ENCODE measurements at places on chromosomes 3 and 15.

DNA sequence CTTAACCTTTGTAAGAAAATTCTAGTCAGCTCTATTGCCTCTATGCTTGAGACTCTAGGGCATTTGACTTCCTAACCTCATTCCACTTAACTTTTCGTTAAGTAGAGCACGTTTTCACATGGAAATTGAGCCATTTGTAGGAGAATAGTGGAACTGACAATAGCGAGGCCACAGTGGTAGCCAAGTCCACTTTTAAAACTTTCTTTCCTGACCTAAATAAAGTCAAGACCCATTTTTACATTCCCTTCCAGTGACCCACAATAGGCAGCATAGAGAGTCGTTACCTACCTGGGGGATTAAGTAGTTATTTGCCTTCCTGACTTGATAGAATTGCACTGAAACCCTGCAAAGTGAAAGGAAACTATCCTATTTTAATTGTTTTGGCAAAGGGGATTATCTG is 386.0 kb upstream of the NECTIN3 start:
- no peak for ATAC-seq

DNA sequence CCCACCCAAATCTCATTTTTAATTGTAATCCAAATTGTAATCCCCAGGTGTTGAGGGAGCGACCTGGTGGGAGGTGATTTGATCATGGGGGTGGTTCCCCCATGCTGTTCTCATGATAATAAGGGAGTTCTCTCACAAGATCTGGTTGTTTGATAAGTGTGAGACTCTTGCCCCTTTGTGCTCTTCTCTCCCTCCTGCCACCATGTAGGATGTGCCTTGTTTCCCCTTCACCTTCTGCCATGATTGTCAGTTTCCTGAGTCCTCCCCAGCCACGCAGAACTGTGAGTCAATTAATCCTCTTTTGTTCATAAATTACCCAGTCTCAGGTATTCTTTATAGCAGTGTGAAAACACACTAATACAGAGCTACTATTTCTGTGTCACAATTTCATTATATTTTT is 88.7 kb downstream of the NCEH1 start:
- ATAC-seq, result no peak

- no peak for ATAC-seq
Measured at GRCh38 chr3:9762871-9763270, 6.9 kb downstream of the CAMK1 start.

- peak; percentile 77 for ATAC-seq
Measured at GRCh38 chr15:82045892-82046665, at the start of gene MEX3B. Gene MEX3B, minus strand, starts transcription at chr15:82046018. Its CDS starts 313 bp downstream, at chr15:82045705.

- ATAC-seq, result no peak
Measured at GRCh38 chr15:100769043-100769974, 110.3 kb upstream of the ALDH1A3 start.

DNA sequence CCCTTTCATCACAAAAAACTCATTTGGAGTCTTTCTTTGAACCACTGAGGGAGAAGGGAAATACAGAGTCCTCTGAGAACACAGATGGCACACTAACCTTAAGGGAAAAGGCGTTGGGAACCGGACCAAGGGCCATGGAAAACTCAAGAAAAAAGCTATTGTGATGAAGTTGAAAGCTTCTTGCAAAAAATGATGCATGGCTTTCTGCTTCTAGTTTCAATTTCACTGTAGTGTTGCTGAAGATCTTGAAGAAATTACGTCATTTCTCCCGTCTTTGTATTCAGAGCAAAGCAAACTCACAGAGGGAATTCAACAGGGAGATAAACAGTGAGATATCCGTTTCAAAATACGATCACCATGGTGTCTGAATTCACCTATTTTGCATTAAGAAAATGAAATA is 642.3 kb upstream of the ADAMTS9 start:
- no peak for ATAC-seq

DNA sequence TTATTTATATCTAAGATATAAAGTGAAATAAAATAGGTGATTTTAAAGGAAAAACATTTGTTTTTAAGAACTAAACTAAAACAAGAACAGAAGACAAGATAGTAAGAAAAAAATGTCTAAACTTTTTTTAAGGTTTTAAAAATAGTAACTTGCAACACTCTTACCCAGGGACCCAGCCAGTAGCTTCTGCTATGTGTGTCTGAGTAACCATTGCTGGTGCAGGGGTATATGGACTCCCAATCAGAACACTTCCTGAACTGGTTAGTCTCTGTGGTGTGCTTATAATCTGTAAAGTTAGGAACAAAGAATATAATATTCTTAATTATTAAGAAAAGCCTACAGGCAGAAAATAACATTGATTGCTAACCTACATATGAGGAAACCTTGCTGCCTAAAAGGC is 118.4 kb downstream of the ATP1B3 start:
- ATAC-seq, result no peak

- ATAC-seq, result no peak
Measured at GRCh38 chr3:46677411-46677726, 16.1 kb downstream of the ALS2CL start.

- no peak for ATAC-seq
Measured at GRCh38 chr15:78691851-78692421, 50.9 kb upstream of the CHRNB4 start.

GRCh38 chr3:111069974-111070771 is 1.4 kb upstream of the NECTIN3 start:
- no peak for ATAC-seq

GRCh38 chr3:194270627-194271459 is 80.3 kb downstream of the CPN2 start:
- ATAC-seq, result no peak

DNA sequence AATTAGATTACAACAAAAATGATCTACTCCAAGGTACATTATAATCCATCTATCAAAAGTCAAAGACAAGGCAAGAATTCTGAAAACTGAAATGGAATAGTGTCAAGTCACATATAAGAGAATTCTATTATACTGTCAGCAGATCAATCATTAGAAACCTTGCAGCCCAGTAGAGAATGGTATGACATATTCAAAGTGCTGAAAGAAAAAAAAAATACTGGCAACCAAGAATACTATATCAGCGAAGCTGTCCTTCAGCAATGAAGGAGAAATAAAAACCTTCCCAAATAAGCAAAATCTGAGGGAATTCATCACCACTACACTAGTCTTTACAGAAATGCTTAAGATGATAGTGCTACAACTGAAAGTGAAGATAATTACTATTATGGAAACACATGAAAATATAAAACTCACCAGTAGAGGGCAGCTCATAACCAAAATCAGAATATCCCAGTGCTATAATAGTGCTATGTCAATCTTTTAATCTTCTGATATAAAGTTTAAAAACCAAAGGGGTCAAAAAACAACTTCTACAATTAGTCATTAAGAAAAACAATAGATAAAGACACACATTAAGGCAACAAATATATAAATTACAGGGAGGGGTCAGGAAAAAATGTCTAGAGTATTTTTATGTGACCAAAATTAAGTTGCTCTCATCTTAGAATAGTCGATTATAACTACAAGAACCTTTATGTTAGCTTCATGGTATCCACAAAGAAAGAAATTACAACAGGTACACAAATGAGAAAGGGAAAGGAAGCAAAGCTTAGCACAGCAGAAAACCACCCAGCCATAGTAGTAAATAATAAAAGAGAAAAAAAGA is 190.7 kb upstream of the CNTN6 start:
- no peak for ATAC-seq

GRCh38 chr3:31384117-31384516 is 148.6 kb upstream of the STT3B start:
- ATAC-seq, result no peak

DNA sequence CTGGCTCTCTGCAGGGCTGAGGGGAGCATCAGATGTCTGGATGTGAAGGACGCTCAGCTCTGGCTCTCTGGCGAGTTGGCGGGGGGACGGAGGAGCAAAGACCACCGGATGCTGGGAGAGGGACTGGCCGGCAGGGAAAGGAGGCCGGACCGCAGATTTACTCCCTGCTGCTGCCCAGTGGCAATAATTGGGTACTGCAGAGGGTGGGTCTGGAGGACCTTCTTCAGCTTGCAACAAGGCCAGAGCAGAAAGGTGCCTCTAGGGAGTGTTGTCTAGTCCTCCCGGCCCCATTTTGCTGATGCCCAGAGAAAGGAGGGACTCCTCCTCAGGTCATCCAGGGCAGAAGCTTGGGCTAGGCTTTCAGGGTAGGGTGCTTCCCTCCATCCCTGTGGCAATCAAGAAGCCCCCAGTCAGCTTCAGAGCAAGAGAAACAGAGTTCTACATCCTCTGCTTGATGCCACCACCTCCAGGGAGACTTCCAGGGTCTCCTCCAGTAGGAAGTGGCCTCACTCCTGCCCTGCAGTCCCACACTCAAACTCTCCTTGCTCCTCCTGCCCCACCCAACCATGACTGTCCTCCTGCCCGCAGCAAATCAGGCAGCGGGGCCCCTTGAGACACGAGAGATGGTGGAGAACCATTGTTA is 20.3 kb upstream of the CSPG4 start:
- peak; percentile 45 for ATAC-seq

DNA sequence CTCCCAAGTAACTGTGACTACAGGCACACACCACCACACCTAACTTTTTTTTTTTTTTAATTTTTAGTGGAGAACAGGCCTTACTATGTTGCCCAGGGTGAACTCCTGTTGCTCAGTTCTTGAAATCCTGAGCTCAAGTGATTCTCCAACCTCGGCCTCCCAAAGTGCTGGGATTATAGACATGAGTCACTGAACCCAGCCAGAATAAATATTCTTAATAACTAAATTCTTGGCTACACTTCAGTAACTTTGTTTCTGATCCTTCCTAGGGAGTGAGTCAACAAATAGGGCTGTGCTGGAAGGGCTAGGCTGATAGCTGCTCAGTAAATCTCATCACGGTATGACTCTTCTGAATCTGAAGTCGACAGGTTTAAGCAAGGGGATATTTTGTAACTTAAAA is 56.6 kb downstream of the P3H2 start:
- no peak for ATAC-seq

- no peak for ATAC-seq
Measured at GRCh38 chr3:161977063-161977462, 480.5 kb downstream of the OTOL1 start.

- no peak for ATAC-seq
Measured at GRCh38 chr3:126167566-126167965, 12.8 kb downstream of the ALDH1L1 start.

- ATAC-seq, result no peak
Measured at GRCh38 chr3:112793326-112794081, 53.2 kb downstream of the CD200R1L start.

DNA sequence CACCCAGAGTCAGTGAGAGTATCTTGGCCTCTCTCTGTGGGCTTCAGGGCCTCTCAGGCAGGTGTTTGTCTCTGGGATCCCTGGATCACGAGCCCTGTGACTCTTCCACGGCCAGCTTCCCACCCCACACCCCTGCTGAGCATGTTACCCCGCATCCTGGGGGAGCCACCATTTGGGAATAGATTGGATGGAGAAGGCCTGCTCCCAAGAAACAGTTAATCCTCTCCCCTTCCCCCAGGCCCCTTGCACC is 15.5 kb upstream of the SRP14 start:
- ATAC-seq, result no peak

GRCh38 chr15:42413920-42414319 is 54.6 kb downstream of the CAPN3 start:
- ATAC-seq, result no peak

- ATAC-seq, result no peak
Measured at GRCh38 chr3:79810092-79810491, 42.3 kb upstream of the ROBO1 start.

DNA sequence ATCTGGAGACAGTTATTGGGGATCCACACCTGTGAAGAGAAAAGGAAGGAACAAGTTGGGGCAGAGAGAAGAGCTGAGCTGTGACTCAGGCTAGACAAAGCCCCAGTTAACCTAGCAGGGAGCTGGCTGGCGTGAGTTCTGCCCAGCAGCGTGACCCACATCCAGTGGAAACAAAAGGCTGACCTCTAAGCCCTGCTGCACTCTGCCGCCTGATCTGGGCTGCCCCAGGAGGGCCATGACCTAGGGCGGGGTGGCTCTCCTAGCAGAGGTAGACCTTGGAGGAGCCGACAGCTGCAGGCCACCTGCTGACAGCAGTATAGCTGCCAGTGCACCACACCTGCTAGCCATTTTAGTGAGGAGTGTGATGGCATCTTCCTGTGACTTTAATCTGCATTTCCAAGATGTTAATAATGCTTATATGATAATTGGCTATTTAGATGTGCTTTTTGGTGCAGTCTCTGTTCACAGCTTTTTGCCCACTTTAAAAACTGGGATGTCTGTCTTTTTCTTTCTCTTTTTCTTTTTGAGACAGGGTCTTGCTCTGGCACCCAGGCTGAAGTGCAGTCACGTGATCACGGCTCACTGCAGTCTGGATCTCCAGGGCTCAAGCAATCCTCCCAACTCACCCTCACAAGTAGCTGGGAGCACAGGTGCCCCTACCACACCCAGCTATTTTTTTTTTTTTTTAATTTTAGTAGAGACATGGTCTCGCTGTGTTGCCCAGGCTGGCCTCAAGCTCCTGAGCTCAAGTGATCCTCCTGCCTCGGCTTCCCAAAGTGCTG is 78.1 kb downstream of the LSM3 start:
- no peak for ATAC-seq

DNA sequence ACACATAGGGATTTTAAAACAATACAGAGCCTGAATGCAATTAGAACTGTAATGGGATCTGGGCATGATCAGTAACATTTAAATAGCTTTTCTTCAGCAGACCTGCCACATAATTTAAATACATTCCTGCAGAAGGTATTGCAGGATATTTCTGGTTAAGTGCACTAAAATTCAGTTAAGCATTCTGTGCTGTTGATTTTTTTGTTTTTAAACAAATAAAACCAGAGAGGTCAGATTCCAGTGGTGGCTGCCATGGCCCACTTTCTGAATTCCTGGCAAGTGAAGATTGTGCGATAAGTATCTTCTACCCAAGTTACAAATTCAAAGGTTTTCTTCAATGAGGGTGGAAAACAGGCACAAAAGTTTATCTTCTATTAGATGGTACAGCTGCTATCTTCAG is 98.7 kb downstream of the RAP2B start:
- no peak for ATAC-seq

DNA sequence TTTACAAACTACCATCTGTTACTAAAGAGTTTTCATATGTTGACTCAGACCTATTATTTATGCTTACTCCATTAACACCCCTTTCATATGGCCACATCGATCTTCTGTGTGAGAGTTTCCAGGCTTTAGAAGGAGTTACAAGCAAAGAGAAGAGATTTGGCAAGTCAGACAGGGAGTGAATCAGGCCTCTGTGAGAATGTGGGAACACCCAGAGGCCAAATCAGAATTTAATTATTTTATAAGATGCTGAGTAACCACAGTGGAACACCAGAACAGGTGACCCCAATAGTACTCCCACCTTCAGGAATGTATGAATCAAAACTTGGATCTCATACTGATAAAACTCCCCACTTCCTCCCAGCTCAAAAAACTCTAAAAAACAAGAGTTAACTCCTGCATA is 42.0 kb downstream of the IFT57 start:
- ATAC-seq, result no peak

DNA sequence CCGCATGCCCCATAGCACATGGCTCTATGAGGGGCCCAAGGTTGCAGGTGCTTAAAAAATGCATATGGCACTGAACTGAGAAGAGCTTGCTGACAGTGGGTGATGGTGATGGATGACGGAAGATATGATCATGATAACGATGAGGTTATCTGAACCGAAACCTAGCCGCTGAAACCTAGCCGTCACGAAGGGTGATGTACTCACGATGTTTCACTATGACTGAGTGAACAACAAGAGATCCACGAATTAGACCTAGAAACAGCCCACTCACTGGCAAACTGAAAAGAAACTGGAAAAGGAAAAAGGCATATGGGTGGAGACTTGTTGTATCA is 57.6 kb upstream of the BCL6 start:
- peak; percentile 69 for ATAC-seq
